ENCODE measurements at places on chromosomes 6 and 20. TPM values are rescaled to one million over a fixed set of nuclear protein-coding genes. Genes with fewer than 3 reads are reported as not detected.

Gene ADRM1
- 115 TPM for polyA plus RNA-seq

Gene MCCD1
- polyA plus RNA-seq, result not detected

Gene SENP6
- polyA plus RNA-seq, result 44.2 TPM

Gene CLPSL1
- polyA plus RNA-seq, result not detected
